ENCODE measurements at places on chromosomes 2 and 18.

GRCh38 chr2:174026122-174026845 is 61.1 kb upstream of the SP3 start:
- DNase-seq, result no peak

- DNase-seq, result no peak
These were observed 140.4 kb upstream of the VRK2 start for GRCh38 chr2:57906152-57906732.

GRCh38 chr2:9753276-9753600 is 90.0 kb upstream of the TAF1B start:
- peak; percentile 74 for DNase-seq

DNA sequence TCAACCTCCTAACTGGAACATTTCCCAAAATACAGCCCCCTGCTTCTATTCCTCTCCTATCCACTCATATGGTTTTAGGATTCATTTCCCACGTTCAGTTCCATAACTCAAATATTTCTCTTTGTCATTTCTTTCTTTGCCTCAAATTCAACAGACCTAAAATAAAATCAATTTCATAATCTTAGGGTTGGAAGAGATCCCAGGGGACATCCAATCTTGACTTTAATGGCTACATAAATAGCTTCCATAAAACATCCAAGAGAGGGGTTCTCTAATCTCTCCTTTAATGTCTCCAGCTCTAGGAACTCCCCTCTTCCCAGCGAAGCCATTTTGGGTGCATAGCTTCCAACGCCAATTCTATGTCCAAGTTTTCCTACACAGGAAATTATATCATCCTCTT is 33.8 kb downstream of the RBKS start:
- DNase-seq, result no peak

- no peak for DNase-seq
These were observed 46.2 kb upstream of the SMAD7 start for GRCh38 chr18:48996901-48997463.

DNA sequence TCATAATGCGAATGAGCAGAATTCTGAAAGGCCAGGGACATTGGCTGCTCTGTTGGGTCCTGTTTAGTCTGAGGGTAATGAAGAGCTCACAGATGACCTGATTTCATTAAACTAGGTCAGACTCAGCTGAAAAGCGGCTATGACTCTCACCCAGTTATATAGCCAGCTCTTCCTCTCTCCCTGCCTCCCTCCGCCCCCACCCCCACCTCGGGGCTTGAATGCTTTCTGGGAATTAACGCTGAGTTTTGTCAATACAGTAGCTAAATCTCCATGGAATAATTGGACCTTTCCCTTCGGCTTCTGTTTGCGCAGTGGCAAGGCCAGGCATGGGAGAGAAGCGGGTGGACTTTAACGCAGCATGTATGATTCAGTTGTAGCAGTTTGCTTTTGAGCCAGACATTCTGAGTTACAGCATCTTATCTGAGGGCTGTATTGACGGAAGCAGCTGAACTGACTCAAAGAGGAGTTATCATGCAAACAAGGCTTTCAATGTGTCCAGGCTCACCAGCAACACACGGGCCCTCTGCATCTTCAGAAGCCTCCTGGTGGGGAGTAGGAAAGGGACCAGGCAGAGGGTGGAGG is 110.6 kb downstream of the MYCN start:
- no peak for DNase-seq

DNA sequence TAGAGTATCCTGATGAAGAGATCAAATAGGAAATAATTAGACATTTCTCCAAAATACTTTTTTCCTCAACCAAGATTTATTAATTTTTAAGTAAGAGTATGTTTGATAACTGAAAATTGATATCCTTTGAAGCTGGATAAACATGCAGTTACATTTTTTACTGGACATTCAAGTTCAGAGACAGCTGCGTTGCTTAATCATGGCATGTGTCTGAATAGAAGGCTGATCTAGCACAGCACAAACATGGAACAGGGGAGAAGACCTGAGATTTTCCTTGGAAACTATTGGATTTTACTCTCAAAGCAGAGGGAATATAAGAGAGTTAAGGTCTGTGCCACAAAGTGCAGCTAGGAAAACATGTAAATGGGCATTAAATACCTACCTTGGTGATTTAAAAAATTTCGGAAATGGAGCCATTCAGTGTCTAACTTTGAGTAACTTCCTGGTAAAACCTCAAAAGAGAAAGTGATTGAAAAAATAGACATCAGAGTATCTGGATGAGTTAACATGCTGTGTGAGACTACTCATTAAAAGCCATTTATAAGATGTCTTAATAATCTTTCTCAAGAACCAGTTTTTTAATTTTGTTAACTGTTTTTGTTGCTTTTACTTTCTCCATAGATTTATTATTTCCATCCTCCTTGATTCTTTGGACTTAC is 31.8 kb downstream of the CRIM1 start:
- DNase-seq, result no peak

DNA sequence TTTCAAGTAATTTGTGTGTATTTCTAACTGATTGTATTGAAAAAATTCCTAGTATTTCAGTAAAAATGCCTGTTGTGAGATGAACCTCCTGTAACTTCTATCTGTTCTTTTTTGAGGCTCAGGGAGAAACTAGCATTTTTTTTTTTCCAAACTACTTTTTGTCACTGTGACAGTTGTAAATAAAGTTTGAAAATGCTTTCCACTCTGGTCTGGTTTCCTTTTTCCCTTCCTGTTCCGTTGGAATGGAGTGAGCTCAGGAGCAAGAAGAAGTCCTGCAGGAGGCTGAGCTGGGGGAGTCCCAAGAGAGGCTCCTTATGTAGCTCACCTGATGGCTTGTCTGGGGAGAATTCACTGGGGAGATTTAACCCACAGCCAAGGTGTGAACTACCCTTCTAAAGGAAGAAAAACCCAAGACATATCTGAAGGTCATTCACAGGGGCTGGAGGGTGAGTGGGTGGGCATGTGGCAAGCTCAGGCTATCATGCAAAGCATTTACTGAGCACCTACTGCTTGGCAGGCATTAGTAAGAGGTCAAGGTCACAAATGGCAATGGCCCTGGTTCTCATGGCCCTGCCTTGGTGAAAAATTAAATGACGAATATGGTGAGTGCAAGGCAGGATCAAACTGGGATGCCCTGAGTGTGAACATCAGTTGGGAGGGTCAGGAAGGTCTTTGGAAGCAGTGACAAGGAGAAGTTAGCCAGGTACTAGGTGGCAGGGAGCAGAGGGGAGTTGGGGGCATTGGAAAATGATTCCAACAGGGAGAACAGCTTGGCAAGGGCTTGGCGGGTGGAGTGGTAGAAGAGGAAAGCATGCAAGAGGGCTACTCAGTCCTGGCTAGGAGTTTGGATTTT is 28.7 kb downstream of the LBH start:
- DNase-seq, result no peak

- no peak for DNase-seq
These were observed 72.5 kb downstream of the SS18 start for GRCh38 chr18:26017929-26018328.

DNA sequence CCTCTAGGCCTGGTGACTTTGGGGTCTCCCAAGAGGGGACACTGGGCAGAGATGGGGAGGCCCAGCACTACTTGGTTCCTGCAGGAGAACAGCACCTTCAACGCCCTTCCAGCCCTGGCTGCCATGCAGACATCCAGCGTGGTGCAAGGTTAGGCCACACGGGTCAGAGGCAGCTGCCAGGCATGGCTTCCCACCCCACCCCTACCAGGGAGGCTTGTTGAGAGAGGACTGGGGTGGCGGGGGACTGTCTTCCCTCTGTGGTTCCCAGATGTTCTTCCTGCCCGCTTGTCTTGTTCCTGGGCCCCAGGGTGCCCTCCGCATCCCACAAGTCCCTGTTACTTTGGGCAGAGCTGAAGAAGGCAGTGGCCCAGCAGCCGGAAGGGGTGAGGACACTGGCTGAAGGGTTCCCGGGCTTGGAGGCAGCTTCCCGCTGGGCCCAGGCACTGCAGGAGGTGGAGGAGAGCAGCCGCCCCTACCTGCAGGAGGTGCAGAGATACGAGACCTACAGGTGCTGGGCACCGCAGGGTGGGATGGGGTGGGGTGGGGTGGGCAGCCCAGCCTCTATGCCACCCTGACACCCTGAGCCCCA is 4.5 kb downstream of the PROM2 start:
- DNase-seq, result no peak

Measured in epithelial cell of proximal tubule (primary cell).